Activated CD4-positive, CD25-positive, alpha-beta regulatory T cell (primary cell): ENCODE measurements at places on chromosomes 1 and 21.

GRCh38 chr1:2446394-2446793 lies 29.7 kb upstream of the PLCH2 start:
- DNase-seq = no peak

- DNase-seq = no peak
Observed at GRCh38 chr1:42930178-42931107, 28.2 kb downstream of the SLC2A1 start.

GRCh38 chr1:36947384-36947783 lies 86.9 kb downstream of the GRIK3 start:
- DNase-seq = no peak

DNA sequence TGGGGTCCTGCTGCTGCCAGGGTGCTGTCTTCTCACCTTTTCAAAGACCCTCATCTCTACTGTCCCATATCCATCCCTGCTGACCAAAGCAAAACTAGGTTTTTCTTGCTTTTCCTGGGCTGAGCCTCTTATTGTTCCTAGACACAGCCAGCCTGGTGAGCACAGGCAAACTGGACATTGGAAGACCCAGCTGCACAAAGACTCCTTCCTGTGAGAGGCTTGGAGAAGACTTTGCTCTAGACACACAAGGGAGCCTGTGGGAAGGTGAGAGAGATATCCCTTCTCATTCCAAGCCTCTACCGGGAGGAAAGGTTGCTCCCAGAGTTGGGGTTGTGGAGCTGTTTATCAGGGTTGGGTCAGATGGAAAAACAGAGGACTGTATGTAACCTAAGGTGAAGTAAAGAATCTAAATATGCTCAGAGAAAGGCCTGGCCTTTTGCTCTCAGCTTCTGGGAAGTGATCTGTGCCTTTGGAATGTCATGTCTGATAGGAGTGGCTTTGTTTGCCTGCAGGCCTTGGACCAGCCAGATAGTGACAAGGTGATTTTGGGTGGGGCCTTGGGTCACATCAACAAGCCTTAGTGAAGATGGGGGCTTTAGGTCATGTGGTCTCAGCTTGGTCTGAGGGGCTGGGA lies 87.6 kb upstream of the RUNX1 start:
- DNase-seq = no peak

DNA sequence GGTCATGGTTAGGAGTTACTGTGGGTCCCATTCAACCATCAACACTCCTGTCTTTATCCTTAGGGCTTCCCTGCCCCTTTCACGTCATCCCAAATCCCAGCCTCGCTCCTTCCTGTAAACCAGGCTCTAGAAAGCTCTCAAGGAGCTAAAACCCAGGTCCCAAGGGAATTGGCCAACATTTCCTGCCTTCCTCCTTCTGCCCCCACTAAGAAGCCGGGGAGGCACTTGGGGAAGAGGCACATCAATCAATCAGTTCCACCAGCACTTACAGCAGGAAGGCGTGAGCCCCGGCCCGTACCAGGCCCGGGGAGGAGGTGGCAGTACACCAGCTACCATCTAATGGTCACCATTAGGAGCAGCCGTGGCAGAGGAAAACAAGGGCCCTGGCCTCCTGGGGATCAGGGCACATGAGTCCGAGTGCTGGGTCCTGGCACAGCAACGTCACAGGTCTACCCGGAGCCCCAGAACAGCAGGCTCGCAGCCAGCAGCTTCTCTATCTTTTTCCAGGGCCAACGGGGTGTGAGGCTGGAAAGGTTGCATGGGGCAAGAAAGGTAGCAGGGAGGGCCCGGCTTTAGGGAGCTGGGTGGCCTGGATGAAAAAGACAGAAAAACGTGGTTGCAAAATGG lies 108.6 kb downstream of the CASZ1 start:
- DNase-seq = no peak

DNA sequence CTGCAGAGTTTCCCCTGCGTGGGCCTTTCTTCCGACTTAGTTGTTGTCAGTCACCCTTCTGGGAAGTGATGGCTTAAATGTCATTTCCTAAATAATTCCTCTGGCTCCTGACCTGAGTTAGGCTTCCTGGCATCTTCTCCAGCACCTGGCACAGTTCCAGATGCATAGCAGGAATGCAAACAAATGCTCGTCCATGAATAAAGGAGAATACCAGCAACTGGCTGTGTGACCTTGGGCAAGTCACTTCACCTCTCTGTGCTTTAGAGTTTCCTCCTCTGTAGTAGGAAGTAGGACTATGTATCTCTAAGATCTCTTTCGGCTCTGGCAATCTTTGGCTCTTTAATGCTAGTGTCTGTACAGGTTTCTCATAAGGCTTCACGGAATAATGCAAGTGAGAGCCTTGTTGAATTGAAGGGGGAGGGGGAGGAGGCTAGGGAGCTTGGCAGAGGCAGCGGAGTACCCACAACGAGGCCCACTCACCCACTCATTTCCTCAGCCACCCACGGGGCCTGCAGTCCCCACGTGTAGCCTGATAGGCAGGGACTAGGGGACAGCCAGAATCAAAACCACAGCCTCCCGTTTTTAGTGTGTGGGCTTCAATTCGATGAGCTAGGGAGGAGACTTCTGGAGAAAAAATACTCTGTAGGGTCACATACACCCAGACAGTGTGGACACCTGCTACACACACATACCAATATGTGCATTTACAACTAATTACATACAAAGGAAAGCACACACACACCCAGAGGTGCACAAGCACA lies 48.1 kb downstream of the TENT5C start:
- DNase-seq = no peak

- DNase-seq = no peak
Observed at GRCh38 chr1:206114692-206115640, 2.2 kb downstream of the AVPR1B start.

DNA sequence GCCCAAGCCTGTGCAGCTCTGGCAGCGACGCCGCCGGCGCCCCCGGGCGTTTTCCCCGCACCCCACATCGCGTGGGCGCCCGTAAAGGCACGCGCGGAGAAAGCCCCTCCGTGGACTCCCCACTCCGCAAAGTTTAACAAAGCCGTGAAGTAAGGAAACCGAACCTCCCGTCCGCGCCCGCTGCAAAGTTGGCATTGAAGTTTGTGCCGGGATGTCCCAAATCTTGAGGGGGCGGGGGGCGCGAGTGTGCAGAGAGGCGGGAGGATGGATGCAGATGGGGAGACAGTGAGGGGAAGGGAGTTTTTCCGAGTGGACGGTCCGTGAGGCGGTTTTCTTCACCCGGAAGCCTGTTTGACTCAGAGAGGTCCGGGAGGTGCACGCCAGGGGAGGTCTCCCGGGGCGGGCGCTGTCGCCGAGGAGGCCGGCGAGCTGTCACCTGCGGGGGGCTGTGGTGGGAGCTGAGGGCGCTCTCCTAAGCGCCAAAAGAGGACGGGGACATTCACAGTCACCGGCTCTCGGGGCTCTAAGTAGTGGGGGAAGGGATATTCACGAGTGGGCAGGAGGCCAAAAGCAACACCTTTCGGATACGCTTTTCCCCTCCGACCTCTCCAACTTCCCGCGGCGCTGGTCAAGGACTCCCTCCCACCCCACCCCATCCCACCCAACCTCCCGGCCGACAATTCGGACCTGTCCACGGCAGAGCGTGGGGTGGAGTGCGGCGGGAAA lies 1.3 kb downstream of the WLS start:
- no peak for DNase-seq

- no peak for DNase-seq
Observed at GRCh38 chr1:191174298-191174697, 696.6 kb upstream of the BRINP3 start.

DNA sequence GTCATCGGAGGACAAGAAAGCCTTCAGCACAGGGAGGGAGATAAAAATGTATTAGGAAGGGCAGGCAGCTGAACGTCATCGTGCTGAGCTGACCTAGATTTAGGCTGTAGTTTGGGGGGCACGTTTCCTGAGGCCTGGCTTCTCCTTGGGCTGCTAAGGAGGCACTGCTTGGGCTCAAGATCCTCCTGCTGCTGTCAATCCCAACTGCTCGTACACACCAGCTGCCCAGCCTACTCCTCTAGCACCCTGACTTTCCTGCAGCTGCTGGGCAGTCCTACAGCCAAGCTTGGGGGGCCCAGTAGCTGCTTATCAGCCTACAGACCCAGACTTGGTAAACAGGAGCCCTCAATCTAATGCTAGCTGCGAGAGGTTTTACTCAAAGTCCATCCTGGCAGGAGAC lies 6.2 kb downstream of the TMEM35B start:
- DNase-seq = no peak

DNA sequence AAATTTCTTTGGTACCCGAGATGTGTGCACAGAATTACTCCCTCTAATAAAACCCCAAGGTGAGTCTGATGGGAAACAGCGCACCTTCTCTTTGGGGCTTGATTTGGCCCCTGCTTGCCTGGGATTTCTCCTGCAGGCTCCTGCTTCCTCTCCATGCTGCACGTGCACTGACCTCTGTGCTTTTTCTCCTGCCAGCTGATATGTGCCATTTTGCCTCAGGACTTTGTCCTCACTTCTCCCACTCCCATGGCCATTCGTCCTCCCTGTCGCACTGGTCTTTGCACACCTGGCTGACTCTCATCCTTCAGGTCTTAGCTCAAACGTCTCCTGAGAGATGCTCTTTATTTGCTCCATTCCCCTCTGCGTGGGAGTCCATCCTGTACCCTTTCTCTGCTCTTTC lies 1.2 kb downstream of the CBR1 start:
- no peak for DNase-seq

GRCh38 chr21:15457965-15458364 lies 271.8 kb upstream of the USP25 start:
- no peak for DNase-seq

GRCh38 chr1:243758647-243759046 lies 91.4 kb downstream of the AKT3 start:
- DNase-seq = no peak

- no peak for DNase-seq
Observed at GRCh38 chr1:218431476-218431875, 86.3 kb downstream of the TGFB2 start.

DNA sequence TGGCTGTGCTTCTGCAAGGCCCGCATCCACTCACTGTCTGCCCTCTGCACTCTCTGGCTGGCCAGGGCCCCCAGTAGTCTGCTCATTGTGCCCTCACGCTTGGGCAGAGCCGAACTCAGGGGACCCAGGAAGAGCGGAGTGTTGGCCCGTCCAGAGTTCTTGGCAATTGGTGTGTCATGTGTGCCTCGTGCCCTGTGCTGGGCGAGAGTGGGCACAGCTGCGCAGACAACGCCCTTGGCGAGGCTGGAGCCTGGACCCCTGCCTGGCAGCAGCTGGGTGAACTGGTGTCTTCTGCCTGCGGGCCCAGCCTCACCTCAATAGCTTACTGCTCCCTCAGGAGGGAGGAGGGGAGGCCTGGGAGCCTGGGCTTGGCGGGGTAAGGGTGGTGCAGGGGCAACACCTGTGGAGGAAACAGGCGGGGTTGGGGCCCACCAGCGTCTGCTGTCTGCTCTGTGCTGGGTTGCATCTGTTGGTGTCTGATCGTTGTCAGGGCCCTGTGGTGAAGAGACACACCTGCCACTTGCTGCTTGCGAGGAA lies 2.1 kb downstream of the GUK1 start:
- no peak for DNase-seq
